Breast epithelium (tissue), 4 donors: ENCODE measurements at places on chromosomes 1 and 21.
A peak's percentile ranks its signal among the peaks of the same experiment; 100 is the strongest.

- no peak for DNase-seq
Measured at GRCh38 chr1:17725811-17726582, 29.1 kb upstream of the ACTL8 start.

DNA sequence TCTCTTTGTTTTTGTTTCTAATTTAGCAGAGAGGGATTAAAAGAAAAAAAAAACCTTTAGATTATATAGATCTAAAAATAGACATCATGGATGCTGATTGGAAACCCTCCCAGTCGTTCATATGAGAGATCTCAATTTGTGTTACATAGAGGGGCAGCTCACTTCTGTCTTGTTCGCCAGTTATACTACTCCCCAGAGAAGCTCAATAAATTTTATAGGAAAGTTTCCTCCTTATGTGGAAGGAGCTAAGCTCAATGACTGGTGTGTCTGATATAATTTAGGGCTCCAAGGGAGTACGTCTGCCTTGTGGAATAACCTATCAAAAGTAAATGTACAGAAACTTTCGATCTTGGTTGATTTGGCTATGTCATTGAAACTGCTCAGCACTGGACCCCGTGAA is 117.6 kb downstream of the PEX14 start:
- DNase-seq, result no peak

GRCh38 chr1:46820560-46821060 is 21.8 kb downstream of the CYP4B1 start:
- no peak for DNase-seq

DNA sequence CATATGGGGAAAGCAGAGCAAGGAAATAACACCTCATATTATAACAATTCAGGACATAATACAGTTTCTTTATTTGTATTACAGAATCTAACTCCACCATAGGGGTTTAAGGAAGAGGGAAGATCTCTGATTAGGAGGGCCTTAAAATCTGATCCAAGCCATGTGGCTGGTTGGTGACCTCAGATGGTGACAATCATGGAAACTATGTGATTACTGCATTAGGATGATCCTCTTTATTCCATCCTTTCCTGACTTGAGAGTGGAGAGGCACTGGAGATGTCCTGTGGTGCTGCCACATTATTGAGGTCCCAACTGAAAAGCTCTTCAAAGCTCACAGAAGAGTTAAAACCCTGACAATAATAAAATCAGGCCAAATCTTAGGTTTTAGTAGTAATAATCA is 168.1 kb upstream of the BEND5 start:
- DNase-seq, result no peak

DNA sequence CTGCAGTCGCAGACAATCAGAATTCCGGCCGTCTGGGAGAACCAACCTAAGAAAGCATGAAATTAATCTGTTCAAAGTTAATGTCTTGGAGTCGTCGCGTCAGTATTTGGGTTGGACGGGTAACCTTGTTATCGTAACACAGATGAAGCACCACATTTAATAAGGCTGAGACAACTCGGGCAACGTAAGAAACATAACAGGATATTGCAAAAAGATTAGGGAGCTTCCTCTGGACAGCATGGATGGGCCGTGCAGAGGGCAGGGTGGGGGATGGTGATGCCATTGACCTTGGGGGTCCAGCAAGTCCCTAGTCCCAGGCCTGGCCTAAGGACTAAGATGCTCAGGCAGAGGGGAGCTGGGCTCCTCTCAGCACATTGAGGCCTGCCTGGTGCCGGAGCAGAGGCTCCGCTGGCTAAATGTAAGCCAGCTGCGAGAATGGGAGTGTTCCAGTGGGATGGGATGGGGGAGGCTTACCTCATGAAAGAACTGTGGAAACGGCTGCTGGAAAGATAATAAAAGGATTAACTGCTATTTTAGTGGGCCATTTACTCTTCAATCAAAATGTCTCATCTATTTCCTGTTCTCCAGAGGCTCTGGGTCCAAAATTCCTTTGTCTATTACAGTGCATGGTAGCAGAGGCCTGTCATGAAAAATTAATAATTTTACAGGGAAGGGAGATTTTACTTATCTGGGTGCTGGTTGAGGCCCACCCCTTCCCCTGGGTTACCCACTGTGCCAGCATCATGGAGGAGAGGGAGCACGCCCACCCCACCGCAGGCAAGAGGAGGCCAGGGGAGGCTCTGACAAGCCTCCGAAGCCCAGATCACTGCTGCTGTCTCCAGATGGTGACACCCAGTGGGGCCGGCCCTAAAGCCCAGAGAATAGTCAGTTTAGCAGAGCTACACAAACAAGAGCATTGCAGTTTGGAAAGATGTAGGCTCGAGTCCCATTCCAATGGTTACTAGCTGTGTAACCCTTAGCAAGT is 131.6 kb downstream of the DMRTB1 start:
- peak; percentile 43 for DNase-seq

DNA sequence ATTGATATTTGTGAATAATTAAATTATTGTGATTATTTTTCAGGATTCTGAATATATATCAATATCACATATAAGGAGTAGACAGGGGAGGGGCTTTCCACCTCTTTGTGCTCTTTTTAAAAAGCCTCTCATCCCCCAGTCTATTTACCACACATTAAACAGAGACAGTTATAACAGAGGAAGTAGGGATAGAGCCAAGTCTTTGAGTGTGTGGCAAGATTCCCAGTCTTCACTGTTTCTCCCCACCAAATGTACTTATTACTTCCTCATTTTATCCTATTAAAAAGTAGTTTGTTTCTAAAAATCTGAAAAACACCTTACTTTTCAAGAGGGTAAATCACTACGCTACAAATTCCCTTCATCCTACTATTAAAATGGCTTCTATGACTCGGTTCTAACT is 46.7 kb downstream of the EPS15 start:
- no peak for DNase-seq

DNA sequence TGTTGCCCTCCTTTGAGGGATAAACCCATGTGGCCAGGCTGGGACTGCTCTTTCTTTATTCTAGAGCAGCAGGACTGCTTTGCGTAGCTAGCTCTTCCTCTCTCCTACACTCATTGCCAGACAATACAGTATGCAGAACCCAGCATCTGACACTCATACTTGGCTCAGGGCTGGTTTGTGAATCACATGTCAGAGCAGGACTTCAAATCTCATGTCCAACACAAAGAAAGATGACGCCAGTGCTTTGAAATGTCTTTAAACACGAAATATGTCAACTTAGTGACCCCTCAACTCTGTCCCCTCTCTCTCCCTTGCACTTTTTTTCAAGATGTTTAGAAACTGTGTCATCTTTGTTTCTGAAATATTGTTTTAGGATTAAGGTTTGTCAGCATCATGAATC is 135.0 kb downstream of the TGFB2 start:
- DNase-seq, result peak; percentile 60

DNA sequence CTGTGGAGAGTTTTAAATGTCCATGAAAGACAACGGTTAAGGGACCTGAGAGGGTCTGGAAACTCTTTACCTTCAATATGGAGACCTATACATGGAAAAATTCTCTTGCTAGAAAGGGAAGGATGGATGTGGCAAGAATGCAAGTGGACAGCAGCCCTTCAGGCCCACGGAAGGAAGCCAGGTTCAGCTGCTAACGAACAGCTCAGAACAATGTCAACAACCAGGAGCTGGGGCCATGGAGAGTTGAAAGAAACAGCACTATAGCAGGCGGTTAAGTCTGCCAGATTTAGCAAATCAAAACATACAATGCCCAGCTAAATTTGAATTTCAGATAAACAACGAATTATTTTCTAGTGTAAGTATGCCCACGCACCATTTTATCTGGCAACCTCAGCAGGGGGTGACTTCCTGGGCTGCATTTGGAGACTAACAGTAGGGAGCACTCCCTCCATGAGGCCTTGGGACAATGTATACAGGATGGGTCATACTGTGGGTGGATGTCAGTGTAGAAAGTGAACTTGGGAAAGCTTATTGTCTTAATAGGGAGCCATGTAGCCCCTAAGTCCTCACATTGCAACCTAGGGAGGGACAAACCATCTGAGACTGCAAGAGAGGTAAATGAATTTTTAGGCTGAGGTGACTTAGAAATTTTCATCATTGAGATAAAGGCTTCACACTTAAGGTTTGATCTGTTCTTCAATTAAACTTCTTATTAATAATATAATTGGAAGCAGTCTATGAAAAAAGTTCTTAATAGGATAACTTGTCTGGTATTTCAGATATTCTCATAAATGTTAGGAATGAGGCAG is 7.8 kb upstream of the H3-3A start:
- no peak for DNase-seq

- no peak for DNase-seq
Measured at GRCh38 chr21:15614766-15615165, 115.0 kb upstream of the USP25 start.

DNA sequence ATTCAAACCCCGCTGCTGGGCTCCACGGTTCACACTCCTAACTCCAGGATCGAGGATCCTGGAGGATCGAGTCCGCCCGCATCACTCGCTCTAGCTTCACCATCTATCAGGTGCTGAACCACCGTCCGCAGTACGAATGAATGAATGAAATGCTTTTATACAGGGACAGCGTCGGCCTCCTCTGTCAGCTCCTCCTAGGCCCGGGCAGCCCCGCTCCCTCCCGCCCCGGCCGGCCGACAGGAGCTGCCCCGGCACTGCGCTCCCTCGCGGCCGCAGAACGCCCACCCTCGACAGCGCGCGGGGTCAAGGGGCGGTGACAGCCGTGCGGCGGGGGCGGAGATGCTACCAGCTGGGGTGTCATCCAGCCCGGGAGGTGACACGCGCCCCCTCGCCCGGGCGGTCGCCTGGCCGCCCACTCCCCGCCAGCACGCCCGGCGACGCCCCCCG is 520 bp downstream of the ZBTB17 start:
- DNase-seq, result no peak

- no peak for DNase-seq
Measured at GRCh38 chr1:218456444-218456843, 111.3 kb downstream of the TGFB2 start.

DNA sequence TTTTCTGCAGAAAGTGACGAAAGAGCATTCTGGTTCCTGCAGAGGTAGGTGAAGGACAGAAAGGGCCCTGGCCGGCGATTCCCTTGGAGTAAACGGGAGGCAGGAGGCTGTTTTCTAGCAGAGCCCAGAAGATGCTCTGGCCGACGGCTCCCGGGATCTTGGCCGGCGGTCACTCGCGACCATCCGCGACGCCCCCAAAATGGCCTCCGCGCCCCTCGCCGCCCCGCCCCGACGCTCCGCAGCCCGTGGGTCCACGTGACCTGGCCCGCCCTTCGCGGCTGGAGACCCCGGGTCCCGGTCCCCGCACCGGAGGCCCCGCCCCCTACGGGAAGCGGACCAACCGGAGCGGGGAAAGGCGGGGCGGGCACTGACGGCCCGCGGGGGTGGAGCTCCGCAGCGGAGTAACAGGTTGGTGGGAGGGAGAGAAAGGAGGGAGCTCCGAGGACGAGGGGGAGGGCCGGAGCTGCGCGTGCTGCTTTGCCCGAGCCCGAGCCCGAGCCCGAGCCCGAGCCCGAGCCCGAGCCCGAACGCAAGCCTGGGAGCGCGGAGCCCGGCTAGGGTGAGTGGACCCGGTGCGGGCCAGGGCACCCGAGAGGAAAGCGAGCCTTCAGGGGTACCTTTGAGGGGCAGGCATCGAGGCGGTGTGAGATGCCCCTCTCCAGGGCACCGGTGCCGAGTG is at the start of gene CGN:
Gene CGN, plus strand, starts transcription at position 431 of the 679 bp plus-strand sequence. CDS start 7,133 bp downstream, outside the sequence.
- DNase-seq, result peak; percentile 90

DNA sequence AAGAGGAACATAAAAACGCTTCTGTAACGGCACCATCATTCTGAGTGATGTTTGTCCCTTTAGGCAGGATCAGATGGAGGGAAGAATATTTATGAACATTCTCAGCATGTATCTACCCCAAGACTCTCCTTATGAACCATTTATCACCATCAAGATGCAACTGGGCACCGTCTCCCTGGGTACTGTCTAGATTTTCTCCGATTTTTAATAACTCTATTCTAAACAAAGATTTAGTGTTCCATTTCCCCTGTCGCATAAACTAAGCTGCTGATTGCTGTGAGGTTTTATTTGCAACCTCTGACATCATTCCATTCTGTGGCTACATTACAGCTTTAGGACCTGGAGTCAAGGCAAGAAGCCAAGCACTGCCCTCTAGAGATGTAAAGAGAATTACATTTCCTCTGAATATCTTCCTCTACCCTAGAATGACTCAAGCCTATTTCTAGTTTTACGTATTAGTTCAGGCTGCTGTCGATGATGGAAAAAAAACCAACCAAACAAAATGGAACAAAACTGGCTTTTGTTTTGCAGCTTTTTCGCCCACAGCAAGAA is 130.1 kb upstream of the MAP1LC3C start:
- DNase-seq, result no peak

- DNase-seq, result no peak
Measured at GRCh38 chr1:46747683-46748288, 28.9 kb upstream of the EFCAB14 start.

- no peak for DNase-seq
Measured at GRCh38 chr21:43287111-43287760, 118.4 kb downstream of the CRYAA start.

DNA sequence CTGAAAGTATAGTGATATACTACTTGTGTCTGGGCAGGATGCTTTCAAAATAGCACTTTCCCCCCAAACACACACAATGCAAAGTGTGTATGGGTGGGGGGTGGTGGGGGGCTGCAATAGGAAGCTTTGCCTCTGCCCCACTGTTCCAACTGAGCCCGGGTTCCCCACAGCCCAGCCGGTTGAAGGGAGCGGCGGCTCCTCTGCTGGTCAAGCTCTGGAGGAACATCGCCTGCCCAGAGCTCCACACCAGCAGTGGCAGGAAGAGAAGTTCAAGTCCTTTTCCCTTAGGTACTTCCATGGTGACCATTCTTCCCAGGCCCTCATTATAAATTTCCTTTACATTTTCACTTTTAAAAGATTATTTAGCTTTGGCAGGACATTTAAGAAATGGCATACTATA is 74.9 kb downstream of the CAPZB start:
- DNase-seq, result no peak

GRCh38 chr1:55064861-55065263 is 25.5 kb downstream of the PCSK9 start:
- DNase-seq, result no peak

- DNase-seq, result no peak
Measured at GRCh38 chr1:205961991-205962820, 18.9 kb upstream of the SLC26A9 start.

DNA sequence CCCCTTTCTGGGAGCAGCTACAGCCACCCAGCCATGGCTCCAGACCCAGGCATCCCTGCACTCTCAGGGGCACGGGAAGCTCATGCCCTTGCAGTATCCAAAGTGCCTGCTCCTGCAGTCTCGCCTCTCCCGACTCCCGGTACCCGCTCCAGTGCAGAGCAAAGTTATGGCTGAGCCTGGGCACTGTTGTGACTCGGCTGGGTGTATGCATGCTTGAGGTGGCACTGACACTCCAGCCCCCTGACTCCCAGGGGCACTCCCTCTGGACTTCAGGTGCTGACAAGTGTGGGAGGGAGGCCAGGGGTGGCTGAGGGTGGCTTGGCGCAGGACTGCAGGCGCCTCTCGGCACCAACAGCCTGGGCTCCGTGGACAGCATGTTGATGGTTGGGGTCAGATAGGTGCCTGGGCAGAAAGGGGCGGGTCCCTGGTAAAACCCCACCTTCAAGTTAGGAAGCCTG is 580.1 kb upstream of the ADGRL2 start:
- no peak for DNase-seq

DNA sequence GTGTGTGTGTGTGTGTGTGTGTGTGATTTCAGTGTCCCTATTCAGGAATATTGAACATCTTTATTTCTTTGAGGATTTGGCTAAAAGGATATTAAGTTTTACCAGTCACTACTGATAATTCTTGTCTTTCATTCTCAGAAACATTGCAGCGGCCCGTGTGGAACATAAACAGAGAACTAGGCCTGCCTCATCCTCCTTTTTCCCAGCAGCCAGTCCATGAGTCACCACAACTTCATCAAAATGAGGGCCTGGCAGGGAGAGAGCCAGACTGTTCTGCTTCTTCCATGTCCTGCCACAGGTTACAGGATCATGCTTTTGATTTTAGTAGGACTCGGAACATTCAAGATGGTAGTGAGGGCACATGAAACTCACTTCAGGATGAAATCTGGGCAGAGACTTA is 50.7 kb downstream of the LRIG2 start:
- DNase-seq, result no peak
